ENCODE measurements at places on chromosomes 13 and 19.

- no peak for DNase-seq
These were observed 116.1 kb downstream of the USP12 start for GRCh38 chr13:27055526-27055925.

GRCh38 chr13:44972956-44973581 lies 16.2 kb downstream of the NUFIP1 start:
- DNase-seq: no peak

GRCh38 chr19:33194886-33195644 lies 935 bp downstream of the LRP3 start:
- no peak for DNase-seq

DNA sequence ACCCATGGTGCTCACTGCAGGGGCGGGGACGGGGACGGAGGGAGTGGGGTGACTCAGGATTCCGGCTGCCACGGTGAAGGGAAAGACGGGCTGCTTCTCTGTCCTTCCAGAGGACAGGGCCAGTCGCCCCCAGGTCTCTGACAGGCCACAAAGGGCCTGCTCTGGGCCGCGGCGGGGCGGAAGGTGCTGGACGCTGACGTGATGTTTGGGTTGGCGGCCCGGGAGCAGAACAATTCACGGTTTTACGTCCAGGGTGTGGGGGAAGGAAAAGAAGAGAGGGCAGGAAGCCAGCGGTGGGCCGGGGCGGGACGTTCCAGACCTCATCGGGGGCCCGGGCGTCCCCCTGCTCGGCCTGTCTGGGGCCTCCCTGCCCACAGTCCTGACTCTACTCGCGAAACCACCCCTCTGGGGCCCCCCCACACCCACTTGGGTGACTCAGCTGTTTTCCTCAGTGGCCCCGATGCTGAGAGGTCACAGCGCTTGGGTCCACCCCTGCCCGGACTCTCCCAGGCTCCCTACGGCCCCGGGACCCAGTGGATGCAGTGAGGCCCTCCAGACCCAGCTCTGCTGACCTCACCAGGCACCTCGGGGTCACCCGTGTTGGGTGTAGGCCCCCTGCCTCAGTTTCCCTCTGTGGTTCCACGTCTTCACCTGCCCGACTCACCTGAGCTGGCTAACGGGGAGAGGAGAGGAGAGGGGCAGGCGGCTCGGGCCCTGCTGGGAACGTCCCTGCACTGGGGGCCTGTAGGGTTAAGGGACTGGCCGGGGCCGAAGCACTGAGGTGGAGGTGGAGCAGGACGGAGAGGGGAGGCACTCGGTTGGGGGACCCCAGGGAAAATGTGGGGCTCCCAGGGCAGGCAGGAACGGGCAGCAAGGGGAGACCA lies 29.2 kb downstream of the PIP5K1C start:
- peak; percentile 60 for DNase-seq

DNA sequence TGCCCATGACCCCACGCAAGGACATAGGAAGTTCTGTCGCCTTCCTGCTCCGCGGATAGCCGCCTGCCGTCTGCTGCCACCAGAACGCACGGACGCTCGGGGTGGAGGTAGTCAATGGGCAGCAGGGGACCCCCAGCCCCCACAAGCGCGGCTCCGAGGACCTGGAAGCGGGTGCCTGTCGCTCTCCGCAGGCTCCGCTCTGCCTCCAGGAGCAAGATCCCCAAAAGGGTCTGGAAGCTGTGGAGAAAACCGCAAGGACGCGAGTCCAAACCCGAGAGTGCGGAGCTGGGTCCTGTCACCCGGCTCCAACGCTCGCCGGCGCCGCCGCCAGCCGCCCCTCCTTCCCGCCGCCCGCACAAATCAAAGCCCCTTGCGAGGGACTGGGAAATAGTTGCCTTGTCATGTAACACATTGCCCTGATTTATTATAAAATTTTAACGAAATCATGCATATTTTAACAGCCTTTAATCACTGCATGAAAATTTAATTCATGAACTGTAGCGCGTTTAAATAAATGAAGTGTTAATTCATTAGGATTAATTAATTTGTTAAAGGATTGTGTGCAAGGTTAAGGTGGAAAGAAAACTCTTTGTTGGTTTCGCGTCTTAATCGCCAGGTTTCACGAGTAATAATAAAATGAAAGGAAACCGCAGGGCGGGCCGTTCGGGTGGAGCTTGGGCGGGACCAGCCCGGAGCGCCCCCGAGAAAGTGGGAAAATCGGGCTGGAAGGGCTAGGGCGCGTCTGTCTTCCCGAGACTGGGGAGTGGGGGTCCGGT lies 5.5 kb upstream of the POU4F1 start:
- no peak for DNase-seq

GRCh38 chr13:97723655-97724054 lies 229.8 kb upstream of the IPO5 start:
- DNase-seq: no peak

GRCh38 chr13:108212886-108213285 lies 2.5 kb downstream of the LIG4 start:
- no peak for DNase-seq

DNA sequence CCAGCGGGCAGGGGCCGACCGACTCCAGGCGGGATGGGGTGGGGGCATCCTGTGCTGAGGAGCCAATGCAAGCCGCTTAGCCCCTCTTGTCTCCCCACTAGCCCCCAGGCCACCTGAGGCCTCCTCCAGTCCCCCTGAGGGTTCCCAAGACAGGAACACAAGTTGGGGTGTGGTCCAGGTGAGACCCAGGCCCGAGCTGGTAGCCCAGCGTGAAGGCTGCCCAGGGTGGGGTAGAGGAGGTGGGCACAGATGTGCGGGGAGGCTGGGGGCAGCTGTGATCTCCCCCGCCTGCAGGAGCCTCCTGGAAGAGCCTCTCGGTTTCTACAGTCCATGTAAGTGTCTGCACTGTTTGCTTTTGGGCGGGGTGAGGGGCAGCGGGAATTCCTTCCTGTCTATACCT lies 10.4 kb downstream of the TLE6 start:
- no peak for DNase-seq

DNA sequence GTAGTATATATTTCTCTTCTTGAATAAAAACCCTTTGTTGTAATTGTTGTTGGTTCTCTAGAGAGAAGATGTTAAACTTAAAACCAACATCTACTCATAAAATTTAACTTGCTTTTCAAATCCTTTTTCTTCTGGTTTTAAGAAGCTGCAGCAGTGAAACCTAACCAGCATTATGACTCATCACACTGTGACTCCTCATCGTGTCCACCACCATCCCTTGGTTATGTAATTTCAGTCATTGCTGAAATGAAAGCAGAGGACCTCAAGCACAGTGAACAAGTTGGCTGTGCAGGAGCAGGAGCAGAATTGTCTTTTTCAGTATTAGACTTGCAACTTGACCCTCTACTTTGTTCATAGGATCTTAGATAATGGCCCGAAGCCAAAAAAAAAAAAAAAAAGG lies 64.9 kb upstream of the HTR2A start:
- no peak for DNase-seq

GRCh38 chr19:51103926-51104341 lies 4.3 kb downstream of the CTU1 start:
- peak; percentile 26 for DNase-seq

GRCh38 chr13:31859571-31859970 lies 120.2 kb downstream of the RXFP2 start:
- no peak for DNase-seq

DNA sequence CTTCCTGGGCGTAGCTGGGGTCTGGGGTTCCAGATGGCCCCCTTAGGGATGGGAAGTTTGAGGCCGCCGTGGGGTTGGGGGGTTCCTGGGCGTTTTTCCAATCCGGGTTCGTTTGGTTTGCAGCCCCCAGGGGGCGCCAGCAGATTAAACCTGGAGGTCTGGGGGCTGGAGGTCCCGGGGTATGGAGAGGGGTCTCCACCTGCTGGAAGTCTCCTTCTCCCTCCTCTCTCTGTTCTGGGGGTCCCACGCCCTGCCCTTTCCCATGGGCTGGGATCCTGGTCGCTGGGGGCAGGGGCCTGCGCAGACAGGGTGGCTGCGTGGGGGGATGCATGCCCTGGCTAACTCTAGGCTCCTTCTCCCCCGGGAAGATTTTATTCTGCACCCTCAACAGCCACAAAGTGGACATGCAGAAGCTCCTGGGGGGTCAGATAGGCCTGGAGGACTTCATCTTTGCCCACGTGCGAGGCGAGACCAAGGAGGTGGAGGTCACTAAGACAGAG lies 899 bp downstream of the GIPC3 start:
- DNase-seq: peak; percentile 49

GRCh38 chr13:112687836-112688559 lies 1.8 kb upstream of the ATP11A start:
- DNase-seq: peak; percentile 12

DNA sequence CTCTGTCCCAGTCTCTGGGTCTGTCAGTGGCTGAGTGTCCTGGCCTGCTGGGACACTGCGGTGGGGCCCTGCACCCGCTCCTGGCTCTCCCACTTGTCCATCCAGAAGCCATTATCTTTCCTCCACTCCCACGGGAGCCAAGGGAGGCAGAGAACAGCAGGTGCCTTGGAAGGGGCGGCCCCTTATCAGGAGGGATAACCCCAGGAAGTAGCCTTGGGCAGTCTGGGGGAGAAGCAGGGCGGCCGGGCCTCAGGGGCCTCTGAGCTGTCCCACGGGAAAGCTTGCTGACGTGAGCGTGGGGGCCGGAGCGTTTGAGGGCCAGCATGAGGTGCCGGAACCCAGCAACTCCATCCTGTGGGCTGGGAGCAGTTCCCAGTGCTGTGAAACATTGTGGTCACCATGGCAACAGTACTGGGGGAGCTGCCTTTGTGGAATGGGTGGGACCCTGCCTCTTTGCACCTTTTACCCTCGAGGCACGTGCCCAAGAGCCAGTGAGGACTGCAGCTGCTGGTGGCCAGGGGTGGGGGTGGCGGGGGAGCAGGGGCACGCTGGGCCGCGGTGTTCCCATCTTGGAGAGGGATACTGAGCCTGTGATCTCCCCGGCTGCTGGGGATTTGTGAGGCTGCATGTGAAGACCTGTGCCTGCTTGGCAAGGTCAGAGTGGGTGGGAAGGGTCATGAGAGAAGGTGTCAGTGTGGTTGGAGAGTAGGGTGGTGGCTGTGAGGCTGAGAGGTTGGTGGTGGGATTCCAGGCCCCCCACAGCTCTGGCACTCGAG lies 20.9 kb downstream of the KLHL26 start:
- no peak for DNase-seq

Data from Peyer's patch (tissue), 4 donors.